ENCODE measurements at places on chromosomes 4 and X.

DNA sequence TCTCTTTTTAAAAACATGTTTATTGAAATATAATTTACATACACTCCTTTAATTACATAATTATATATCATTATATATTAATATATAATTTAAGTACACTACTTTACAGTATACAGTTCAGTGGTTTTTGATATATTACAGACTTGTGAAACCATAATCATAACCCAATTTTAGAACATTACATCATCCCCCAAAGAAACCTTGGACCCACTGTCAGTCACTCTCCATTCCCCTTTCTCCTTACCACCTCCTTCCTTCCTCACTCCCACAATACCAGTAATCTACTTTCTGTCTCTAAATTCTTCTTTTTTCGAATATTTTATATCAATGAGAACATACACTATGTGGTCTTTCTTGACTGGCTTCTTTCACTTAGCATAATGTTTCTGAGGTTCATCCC is 17.9 kb upstream of the EXOSC9 start:
- no peak for DNase-seq

GRCh38 chr4:142485452-142485851 is 360.6 kb downstream of the INPP4B start:
- no peak for DNase-seq

DNA sequence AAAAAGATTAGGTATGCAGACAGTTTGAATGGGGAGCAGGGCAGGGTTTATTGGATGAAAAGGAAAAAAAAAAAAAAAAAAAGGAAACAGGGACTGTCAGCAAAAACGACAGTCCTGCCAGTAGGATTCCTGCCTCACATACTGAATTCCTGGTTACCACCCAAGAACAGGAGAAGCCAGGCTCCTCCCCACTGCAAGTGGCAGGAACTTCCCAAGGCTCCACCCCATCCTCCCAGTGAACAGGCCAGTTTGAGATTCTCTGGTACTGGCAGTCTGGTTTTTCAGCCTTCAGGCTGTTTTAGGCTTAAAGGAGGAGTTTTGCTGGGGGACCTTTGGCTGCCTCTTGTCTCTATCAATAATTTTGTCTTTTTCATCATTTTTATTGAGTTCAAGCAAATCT is 360.0 kb upstream of the CXorf51A start:
- no peak for DNase-seq

- no peak for DNase-seq
Observed at GRCh38 chr4:7050481-7051143, 7.4 kb downstream of the TADA2B start.

GRCh38 chr4:68346461-68346860 is 3.4 kb downstream of the YTHDC1 start:
- peak; percentile 43 for DNase-seq

- no peak for DNase-seq
Observed at GRCh38 chrX:85326234-85327059, 53.0 kb downstream of the POF1B start.

DNA sequence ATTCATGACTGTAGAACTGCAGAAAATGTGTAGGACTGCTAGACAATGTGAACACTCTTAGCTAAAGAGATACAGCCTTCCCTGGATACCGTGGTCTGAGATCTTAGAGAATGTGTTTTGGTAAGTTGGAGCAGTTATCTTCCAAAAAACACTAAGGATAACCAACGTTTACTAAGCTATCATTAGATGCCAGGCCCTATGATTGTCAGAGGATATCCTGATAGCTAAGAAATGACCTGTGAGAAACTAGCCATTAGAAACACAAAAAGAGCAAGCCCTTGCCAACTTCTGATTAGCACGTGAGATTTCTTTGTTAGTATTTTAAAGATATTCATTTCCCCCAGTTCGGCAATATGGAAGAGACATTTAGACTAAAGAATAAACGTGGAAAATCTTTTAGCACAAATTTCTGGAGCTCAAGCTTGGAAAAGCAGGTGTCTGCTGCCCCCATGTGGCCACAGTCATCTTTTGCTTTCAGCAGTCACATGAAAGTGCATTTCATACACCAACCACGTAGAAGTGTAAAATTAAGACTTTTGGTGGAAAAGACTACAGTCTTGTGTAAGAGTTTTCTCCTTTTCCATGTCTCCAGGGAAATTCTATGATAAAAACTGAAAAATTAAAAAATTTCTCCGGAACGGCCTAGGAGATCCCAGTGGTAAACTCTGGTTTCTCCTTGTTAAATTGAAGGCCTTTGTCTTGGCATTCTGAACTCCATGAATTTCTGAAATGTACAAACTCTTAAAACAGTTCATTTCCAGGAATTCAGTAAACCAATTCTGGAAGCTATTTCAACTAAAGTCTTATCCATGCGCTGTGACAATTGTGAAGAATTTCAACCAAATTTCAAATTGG is 136.4 kb downstream of the ZNF674 start:
- no peak for DNase-seq

- no peak for DNase-seq
Observed at GRCh38 chr4:83232082-83232481, 52.5 kb downstream of the COQ2 start.

DNA sequence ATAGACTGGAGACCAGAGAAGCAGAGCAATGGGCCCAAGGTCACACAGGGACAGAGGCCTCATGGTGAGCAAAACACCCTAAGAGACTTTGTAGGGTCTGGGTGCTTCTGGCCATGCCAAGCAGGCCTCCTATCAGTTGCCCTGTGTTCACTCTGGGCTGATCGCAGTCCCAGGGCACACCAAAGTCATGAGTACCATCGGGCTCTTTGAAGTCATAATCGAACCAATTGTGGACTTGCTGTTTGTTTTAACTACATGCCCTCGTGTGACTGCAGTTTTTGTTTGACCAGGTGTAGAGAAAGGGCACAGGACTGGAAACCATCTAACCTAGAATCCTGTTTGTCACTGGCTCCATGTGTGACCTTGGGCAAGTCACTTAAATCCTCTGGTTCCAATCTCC is 172.5 kb upstream of the CPEB2 start:
- no peak for DNase-seq

DNA sequence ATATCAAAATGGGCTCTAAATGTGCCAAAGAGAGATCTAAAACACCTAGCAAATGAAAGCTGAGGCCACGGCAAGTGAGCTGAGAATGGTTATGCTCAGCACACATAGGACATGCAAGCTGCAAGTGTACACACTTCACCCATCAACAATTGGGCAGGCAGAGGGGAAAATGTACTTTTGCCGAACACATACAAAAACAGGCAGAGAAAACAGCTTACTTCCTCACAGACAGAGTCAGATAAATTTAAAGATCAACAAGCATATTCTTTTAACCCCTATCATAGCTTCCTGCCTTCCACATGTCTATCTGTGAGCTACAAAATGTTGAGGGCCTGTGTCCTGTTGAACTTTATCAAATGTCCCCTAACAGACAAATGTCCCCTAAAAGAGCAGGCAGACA is 60.3 kb downstream of the SH3KBP1 start:
- DNase-seq = no peak

DNA sequence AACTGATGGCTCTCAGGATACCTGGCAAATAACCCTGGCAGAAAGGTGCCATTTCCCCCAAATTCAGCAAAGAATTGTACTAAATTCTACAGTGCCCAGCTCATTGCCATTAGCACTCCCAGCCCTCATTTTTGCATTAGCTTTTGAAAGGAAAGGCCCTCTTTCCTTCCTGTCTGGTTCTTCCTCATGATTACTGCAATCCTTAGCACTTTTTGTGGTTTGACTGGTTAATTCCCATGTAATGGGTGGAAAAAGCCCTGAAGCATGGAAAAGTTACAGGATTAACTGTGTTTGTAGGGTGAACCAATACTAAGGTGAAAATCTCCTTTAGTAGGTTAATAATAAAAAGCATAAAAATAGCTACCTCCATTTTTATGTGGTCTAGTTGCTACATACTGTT is 139.5 kb downstream of the NPNT start:
- DNase-seq = no peak

- DNase-seq = no peak
Observed at GRCh38 chr4:119692001-119692400, 63.4 kb upstream of the PDE5A start.

DNA sequence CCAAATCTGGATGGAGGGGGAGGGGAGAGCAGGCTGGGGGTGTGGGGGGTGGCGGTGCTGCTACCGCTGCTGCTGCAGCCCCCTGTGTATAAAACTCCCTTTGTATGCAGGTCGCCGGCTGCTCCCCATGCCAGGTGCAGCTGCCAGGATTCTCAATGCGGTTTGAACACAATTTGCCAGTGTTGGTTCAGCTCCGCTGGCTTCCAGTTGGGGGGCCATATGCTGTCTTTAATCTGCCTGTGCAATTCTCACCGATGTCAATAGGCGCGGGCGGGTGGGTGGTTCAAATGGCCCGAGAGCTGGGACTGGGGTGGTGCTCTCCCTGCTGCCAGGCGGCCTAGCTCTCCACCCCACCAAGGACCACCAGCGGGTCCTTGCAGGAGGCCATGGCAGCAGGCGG is 257.6 kb downstream of the BCOR start:
- no peak for DNase-seq

DNA sequence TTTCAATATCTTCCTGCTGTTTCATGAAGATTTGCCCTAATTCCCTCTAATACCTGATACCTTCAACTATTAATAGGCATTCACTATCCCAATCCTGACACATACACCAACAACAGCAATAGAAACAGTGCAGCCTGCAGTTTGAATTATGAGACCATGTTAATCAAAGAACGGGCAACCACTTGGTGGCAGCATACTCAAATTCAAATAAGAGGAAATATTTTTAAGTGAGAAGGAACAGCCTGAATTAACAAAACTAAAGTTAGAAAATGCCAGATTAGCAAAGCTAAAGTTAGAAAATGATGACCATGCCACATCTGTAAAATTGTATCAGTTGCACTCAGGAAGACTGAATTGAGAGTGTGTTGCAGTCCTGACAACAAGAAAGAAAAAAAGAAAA is 204.9 kb downstream of the SMARCA1 start:
- no peak for DNase-seq

DNA sequence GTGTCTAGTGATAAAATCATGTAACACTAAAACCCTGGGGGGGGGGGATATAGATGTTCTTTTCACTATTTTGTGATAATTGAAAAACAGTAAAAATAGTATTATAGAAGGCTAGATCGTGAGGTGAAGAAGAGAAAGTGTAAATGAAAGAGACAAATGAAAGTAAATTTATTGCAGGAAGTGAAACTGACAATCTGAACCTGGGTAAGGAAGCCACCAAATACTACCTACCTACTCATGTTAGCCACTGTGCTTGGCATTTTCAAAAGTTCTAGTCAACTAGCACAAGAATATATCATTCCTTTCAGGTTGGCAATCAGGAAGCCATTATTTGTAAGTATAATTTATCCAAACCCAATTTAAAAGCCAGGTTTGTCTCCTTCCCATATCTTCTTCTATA is 1366.1 kb downstream of the FAM133A start:
- no peak for DNase-seq

GRCh38 chr4:156762851-156763250 is 208.7 kb downstream of the PDGFC start:
- no peak for DNase-seq

DNA sequence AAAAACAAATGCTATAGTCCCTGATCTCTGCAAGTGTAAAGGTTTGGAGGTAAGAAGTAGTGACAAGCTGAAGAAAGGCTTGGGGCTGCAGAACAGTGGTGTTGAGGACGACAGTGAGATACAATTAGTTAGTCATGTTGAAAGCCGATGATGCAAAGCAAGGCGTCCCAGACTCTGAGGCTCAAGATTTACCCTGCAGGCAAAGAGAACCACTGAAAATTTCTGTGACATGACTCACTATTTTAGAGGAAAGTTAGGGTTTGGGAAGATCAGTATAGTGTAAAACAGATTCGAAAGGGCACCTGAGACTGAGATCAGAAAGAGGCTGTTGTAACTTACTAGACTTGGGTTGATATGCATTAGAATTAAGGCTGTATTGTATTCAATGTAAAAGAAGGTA is 281.3 kb upstream of the FTHL17 start:
- DNase-seq = no peak

GRCh38 chrX:133468051-133468450 is 52.8 kb upstream of the GPC4 start:
- no peak for DNase-seq

- no peak for DNase-seq
Observed at GRCh38 chrX:16671005-16671404, 21.0 kb downstream of the S100G start.

DNA sequence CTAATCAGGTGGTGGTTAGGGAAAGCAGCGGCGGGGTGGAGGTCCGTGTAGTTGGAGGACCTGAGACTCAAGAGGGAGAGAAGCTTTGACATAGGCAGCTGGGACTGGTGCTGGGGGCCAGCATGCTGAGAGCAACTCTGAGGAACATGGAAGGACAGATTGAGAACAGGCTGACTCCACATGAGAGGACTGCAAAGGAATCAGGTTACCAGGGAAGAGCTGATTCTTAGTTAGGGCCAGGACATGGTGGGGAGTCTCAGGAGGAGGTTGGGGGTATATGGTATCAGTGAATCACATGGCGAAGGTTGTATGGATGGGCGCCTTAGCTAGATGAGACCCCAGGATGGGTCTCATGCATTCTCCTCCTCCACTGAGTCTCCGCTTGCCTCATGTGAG is 264.0 kb upstream of the BOD1L1 start:
- no peak for DNase-seq

DNA sequence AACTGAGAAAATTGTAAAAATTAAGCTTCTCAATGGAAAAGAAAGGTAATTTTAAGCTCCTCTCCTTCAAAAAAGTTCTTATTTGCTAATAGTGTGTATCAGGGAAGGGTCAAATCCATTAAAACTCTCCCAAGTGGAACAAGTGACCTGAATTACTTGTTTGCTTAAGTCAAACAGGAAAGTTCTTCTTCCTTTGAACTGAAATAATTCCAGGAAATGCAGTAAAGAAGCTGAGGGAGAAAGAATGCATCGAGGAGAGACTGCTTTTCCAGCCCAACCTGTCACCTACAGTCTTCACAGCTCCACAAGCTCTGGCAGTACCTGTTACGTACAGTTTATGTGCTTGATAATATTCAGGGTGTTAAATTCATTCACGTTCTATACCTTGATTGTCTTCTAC is 131.1 kb downstream of the KLHL8 start:
- DNase-seq = no peak

GRCh38 chrX:136347706-136348105 is 46.9 kb downstream of the ADGRG4 start:
- no peak for DNase-seq

DNA sequence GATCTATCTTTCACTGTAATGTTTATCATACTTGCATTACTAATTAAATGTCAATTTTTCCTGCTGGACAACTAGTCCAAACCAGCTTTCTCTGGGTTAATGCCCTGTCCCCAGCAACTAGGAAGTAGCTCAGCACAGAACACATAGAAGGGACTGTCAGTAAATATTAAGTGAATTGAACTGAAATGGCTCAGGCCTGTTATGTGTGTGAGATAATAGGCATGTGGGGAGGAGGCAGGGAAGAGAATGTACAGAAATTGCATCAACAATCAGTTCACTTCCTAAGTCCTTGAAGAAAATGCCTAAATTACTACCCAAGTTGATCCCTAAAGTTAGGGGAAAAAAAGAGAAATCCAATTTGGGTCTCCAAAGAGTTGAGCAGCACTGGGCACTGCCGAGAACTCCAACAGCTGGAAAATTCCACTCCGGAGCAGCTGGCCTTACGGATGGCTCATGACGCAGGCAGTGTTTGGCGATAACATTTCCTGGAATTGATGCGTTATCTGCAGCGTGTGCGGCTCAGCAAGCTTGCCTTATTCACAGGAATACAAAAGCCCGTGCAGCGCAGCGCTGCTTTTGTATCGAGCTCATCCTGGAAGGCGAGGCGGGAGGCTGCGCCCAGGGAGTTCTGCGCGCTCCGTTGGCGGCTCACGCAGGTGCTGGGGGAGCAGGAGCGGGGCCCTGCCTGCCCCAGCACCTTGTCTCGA is 297.3 kb upstream of the LCORL start:
- DNase-seq = no peak

GRCh38 chr4:53771326-53771725 is 180.0 kb upstream of the LNX1 start:
- no peak for DNase-seq

- DNase-seq = no peak
Observed at GRCh38 chr4:82642331-82642730, 80.5 kb upstream of the TMEM150C start.

All from epithelial cell of prostate (primary cell).